ENCODE measurements at places on chromosomes 7 and 10. TPM values are rescaled to one million over a fixed set of nuclear protein-coding genes. Genes with fewer than 3 reads are reported as not detected.

AOC1 gene
- polyA plus RNA-seq: not detected

CYP17A1 gene
- polyA plus RNA-seq: not detected

CNNM1 gene
- 0.32 TPM for polyA plus RNA-seq

SDHAF3 gene
- 5.7 TPM for polyA plus RNA-seq

ERVW-1 gene
- not detected for polyA plus RNA-seq

OLAH gene
- polyA plus RNA-seq: not detected

TFPI2 gene
- polyA plus RNA-seq: 99.0 TPM

CDH23 gene
- polyA plus RNA-seq: not detected

CCDC172 gene
- not detected for polyA plus RNA-seq
